ENCODE measurements at places on chromosomes 11 and 22.

- DNase-seq: no peak
Measured at GRCh38 chr11:65500387-65501185, 1.7 kb downstream of the MALAT1 start.

DNA sequence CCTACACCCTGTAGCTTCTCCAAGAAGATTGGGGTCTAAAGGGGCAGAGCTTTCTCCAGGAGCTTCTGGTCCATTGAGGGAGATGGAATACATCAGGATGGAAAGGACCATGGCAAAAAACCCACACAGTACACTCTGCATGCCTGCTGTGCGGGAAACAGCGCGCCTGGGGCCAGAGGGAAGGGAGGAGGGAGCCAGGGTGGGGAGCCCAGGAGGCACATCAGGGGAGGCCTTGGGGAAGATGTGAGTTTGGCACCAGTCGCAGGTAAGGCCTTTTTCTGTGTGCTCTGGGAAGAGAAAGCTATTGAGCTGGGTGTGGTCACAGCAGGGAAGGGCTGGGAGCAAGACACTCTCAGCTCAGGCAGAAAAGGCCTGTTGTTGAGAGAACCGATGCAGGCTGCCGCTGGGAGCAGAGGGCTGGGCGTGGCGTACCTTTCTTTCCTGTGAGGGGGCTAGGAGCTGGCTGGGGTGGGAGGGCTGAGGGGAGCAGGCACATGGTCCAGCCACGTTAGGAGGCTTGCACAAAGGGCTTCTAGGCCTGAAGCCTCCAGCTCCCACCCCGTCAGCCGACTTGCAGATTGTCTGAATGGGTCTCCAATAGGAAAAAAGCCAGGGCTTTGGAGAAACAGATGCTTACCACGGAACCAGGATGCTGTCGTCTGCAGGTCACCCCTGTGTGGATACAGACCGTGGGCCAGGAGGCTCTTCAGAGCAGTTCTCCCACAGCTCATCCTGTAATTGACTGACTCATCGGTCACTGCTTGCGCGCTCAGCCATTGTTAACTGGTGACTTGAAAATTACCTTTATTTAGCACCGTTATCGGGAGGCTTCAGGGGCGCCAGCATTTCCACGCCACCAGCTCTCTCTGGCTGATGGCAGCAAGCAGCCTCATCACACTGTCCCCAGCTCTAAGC, 237.3 kb downstream of the ST3GAL4 start:
- DNase-seq: no peak

DNA sequence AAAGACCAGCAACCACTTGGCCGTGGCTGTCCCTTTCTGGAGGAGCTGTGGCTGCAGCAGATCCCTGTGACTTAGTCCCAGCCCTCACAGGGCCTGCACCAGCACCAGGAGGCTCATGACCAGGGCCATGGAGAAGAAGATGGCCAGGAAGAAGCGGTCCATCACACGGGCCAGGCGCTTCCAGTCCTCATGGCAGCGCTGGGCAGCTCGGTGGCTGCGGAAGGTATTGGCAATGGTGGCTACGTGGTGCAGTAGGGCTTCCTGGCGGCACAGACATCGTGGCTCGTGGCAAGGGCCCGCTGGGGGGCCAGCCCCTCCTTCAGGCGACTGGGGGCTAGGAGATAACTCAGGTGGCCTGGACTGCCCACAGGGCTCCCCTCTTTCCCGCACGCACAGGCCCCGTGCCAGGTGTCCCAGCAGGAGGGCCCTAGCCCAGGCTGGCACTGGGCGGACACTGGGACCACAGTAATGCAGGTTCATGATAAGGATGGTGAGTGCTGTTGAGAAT, 5.1 kb downstream of the CHRNA10 start:
- no peak for DNase-seq

GRCh38 chr11:9616858-9617257, 43.4 kb downstream of the WEE1 start:
- no peak for DNase-seq

DNA sequence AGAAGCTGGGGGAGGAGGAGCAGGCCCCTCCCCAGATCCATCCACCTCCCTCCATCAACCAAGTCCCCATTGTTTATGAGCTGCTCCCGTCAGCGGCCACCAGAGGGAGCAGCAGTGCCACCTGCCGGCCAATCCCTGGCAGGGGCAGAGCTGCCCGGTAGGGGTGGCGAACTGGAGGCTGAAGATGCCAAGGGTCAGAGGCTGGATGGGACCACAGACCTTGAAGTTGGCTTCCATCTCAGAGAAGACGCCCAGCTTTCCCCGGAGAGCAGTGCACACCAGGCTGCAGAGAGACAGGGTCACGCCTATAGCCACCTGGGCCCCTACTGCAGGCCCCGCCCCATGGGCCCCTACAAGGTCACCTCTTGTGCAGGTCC, 3.6 kb downstream of the FIBP start:
- DNase-seq: no peak

GRCh38 chr22:39707816-39708215, 137.3 kb downstream of the CACNA1I start:
- no peak for DNase-seq

DNA sequence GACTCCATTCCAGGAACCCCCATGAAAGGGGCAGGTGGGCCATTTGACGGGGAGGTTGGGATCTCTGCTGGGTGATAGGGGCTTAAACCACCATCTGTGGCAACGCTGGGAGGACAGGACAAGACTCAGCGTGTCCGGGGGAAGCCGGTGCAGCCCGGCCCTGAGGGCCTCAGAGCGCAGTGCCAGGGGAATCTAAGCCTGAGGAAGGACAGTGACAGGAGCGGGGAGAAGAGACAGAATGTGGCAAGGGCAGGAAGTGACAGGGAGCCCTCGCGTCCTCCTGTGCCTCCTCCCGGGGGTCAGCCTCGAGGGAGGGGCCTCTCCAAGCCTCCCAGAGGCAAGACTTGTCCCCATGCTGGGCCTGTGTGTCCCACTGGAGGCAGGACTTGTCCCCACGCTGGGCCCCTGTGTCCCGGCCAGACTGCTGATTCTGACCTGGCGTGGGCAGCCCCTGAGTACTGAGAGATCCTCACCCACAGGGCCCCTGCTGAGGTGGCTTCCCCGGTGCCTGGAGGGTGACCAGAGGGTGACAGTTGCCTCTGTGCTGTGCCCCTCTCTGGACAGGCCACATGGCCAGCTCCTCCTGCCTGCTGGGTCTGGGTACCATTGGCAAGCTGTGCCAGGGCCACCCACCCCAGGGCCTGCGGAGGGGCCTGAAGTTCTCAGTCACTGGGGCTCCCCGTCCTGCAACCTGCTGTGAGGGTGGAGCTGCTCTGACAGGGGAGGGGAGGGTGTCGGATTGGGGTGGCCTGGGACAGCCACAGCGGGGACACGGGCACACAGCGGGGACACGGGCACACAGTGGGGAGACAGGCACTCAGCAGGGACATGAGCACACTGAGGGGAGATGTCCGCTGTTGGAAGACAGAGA, 676.2 kb downstream of the BRD1 start:
- no peak for DNase-seq

- no peak for DNase-seq
Measured at GRCh38 chr11:8102296-8102915, 21.4 kb downstream of the TUB start.

Measured in cerebellar nuclear complex (tissue), 1 donor.